ENCODE measurements at places on chromosomes 13 and 19.
A peak's percentile ranks its signal among the peaks of the same experiment; 100 is the strongest.

DNA sequence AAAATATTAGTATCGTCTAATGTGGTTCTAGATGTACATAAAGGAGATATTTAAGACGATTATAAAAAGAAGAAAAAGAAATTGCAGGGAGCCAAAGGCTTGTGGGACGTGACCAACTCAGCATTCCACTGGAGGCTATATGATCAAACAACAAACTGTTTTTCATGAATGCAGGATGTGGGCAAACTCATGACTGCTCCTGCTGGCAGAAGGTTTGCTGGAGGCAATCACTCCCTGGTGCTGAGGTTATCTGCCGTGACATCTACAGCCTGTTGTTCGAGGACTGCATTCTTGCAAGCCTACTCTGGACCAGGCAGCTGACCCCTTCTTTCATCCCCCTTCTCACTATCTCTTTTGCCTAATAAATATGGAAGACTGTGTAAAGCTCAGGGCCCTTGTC, 518.1 kb downstream of the UQCRFS1 start:
- no peak for DNase-seq

DNA sequence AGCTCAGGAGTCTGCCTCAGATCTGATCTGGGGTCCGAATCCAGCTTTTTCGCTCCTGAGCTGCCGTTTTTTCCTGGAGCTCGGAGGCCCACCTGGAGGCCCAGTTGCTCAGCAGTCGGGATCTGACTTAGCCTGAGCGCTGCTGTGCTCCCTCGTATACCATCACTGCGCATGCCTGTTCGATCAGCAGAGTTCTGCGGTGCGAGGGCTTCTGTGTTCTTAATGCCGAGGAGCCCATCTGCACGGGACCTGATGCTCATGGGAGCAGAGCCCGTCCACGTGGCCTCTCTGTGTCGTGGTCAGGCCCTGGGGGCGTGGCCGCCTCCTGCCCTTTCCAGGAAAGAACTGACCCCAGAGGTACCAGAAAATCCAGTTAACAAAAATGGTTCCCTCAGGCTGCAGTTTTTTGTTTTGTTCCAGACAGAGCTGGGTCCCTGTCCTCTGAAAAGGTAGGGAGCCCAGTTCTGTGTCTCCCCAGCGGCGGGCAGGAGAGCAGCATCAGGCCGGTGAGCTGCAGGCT, 57.4 kb downstream of the MCF2L start:
- no peak for DNase-seq

DNA sequence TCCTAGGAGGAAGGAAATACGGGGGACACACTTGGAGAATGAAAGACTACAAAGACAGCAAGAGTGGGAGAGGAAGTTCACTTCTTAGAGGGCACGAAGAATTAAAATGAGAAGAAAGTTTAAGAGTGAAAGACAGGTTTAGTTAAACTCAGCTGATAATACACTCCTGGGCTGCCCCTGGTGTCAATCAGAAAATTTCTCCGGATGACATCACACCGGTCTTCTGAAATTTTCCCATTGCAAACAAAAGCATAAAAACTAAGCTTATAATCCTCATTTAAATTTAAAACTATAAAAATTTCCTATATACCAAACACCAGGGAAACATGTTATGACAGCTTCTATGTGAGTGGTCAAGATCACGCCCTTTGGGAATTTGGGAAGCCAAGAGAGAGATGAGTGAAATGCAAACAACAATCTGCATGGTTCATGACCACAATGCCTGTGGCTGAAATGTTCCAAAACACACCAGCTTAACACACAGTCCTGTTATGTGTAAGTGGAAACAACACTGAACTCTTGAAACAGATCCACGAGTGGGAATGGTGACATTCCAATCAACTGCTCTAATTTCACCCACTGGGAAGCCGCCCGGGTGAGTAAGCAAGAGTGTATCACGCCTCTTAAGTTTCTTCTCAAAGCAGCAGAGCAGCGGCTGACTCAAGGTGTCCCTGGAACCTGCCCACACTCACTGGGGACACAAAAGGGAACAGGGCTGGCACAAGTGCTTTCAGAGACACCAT, 49.0 kb downstream of the BRD4 start:
- DNase-seq = peak; percentile 40

DNA sequence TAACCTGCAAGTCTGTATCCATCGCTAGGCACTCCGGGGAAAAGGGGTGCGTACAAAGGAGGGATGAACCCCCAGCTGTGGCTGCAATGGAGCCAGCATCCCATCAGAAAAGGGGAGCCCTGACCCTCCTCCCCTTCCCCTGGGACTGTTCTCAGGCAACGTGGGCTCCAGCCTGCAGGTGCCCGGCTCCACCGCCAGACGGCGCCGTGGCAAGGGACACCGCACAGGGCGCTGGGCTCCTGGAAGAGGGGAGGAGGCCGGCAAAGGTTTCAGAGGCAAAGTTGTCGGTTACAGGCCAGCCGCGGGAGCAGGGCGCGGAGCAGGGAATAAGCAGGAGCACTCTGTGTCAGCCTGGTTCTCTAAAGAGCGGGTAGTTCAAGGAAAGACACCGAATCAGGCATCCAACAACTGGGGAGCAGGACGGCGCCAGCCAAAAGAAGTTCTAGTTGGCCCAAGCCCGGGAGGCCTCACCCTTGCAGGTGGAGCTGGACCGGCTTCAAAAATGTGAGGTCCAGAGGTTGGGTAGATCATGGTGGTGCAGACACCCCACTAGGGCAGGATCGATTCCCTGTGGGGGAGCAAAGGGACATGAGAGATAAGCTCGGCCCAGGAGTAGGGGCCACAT, 53.0 kb upstream of the ATP12A start:
- DNase-seq = no peak

DNA sequence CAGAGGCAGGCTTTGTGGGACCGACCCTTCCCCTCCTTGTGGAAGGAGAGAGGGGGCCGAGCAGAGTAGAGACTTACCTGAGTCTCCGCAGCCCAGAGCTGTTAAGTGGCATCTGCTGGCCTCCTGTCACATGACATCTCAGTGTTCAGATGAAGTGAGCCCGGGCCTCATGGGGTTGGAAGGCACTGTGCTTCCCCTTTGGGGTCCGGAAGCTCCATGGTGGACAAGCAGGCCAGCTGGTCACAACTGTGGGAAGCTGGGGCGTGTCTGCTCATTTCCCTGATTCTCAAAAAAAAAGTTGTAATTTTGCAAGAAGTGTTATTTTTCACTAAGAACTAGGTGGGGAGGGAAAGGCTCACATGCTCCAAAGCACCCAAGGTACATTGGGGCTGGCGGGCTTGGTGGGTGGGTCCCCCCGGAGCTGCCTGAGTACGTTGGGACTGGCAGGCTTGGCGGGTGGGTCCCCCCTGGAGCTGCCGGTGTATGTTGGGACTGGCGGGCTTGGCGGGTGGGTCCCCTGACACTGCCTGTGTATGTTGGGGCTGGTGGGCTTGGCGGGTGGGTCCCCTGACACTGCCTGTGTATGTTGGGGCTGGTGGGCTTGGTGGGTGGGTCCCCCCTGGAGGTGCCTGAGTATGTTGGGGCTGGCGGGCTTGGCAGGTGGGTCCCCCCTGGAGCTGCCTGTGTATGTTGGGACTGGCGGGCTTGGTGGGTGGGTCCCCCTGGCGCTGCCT, 18.2 kb upstream of the DCUN1D2 start:
- DNase-seq = no peak

DNA sequence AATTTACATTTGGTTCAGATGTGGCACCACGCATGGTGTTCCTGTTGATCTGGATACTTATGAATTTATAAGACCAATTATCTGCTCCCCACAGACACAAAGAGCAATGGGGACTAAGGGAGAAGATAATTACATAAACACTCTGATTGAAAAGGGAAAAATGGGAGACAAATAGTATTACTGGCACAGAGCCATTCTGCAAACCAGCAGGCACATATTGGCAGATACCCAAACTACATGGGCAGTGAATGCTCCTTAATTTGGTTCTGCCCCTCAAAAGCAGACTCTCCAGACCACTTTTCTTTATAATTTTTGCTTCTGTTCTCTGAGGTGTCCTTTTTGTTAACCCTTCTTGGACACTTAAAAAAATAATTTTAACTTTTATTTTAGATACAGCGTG, 1674.2 kb downstream of the PCDH9 start:
- no peak for DNase-seq

DNA sequence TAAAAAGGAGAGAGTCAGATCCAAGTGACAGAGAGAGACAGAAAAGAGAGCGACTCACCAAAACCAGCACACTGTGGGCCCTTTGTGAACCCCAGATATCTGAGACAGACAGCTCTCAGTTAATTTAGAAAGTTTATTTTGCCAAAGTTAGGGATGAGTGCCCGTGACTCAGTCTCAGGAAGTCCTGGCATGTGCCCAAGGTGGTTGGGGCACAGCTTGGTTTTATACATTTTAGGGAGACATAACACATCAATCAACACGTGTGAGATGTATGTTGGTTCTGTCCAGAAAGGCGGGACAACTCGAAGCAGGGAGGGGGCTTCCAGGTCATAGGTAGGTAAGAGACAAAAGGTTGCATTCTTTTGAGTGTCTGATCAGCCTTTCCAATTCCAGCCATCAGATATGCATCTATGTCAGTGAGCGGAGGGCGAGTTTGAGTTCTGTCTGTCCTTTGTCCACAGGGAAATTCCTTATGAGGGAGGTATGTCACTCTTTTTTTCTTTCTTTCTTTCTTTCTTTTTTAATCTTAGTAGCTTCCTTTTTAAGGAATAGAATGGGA, 37.2 kb upstream of the ATP11A start:
- peak; percentile 52 for DNase-seq

- DNase-seq = peak; percentile 37
Observed at GRCh38 chr13:99590519-99591011, 89.3 kb downstream of the TM9SF2 start.

DNA sequence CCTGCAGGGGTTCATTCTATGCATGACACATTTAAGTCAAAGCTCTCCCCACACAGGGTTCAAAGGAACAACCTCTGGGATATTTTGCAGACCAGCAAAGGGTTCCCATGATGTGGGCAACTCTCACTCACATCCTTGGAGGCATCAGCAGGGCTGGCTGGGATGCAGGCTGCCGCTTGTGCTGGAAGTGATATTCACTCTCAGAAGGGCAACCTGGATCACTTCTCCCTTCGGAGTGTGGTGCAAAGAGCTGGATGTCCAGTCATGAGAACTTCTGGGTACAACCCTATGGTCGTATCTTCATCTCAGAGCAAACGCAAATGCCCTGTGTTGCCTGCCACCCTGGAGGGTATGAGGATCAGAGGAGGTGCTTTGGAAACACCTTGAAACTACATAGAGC, 98.6 kb downstream of the ZDHHC20 start:
- no peak for DNase-seq

DNA sequence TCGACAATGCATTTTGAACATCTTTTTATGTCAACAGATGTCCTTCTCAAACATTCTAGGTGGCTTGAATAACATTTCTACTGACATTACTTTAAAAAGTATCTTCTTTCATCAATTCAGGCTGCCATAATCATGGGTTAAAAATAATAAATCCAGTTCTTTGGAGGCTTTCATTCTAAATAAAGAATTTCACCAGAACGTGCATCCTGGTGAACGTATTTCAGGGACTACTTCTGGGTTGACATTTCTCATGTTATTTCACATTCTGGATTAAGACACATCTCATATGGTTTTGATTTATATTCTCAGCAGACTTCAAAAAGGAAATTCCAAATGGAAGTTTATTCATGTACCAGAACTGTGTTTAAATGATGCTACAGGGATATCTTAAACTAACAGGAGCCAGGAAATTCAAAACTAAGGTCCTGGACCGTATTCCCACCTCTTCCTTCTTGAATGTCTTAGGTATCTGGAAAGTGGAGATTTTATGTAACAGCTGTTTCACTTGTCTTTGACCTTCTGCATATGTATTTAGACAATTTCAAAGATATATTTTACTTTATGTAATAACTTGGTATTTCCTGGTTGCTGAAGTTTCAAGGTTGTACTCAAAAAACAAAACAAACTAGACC, 107.2 kb downstream of the STARD13 start:
- DNase-seq = no peak

GRCh38 chr19:12064590-12065538, at the start of gene ZNF844:
ZNF844 (plus strand) TSS chr19:12064731; CDS start chr19:12064874, 143 bp downstream.
- peak; percentile 89 for DNase-seq

DNA sequence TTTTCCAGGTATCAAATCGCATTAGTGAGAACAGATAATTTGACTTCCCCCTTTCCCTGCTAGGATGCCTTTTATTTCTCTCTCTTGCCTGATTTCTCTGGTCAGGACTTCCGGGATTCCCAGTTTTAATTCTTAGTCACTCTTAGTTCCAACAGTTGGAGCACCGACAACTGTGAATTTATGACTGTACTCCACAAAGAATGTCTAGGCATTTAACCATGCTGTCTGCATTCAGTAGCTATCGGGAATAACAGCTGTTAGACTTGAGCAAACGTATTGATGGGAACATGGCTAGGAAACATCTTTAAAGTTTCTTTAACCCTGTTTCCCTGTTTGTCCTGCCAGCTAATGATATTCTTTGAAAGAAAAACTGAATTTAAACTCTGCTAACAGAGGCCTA, 14.1 kb upstream of the SPACA7 start:
- no peak for DNase-seq

DNA sequence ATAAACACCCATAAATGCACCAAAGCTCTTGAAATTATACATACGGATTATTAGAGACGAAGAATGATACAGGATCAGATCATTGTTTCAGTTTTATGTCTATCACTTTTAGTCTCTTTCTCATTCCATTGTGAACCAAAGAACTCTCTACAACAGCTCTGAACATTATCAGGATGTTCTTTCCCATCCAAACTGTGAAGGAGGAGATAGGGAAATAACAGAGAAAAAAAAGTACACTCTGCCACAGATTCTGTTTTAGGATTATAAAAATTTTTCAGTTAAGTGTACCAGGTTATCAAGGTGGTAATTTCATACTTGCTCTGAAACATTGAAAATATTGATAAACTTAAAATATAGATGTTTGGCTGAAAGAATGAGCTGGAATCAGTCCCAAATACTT, 270.9 kb downstream of the MZT1 start:
- DNase-seq = no peak

DNA sequence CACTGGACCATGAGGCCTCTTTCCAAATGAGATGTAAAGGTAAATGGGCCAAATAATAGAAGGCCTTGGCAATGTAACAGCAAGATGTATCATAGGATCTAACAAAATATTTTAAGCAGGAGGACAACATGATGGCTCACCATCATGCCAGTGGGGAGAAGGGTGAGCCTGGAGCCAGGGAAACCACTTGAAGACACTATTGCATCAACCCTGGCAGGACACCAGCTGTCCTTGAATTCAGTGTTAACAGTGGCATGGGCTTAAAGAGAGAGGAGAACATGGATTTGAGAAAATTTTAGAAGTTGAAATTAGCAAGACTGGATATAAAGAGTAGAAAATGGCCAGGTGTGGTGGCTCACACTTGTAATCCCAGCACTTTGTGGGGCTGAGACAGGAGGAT, 6.7 kb upstream of the RCBTB2 start:
- no peak for DNase-seq

Measured in M059J (cell line).